ENCODE measurements at places on chromosomes 5 and 9. TPM values are rescaled to one million over a fixed set of nuclear protein-coding genes. Genes with fewer than 3 reads are reported as not detected.

DNA sequence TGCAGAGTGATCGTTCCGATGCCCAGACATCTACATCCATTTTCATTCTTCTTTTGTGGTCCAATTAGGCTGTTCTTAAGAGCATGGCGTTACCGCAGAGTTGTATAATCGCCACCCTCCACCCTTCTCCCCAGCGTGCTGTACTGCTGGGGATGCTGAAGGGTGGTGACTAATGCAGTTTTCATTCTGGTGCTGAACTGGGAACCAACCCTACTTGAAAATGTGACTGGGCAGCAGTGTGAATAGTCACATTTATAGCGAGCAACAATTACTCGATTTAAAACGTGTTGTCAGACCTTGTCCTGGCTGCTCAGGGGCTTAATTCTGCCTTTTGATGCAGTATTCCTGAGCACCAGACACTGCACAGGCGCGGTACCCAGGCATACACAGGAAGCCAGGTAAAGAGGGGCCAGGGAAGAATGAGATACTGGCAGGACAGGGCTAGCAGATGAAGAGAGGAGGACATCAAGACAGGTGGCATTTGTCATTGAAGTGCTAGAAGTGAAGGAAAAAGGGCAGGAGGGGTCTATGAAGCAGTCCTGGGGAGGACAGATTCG is 719 bp upstream of the ISCA1 start:
- no peak for DNase-seq

DNA sequence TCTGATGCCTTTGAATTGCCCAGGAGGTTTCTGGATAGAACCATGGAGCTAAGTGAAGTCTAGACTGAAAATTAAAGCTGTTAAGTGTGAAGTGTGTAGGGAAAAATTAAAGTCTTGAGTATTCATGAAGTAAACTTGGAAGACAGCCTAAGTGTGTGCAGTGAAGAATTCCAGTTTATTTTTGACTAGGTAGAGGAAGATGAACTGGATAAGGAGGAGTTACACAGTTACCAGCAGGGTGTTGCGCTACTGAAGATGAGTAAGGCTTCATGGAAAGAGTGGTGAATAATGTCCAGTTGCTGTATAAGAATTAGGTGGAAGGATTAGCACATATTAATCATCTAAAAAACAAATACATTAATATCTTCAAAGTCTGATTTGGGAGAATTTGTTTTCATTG is 5.7 kb upstream of the CHD1 start:
- DNase-seq = no peak

DNA sequence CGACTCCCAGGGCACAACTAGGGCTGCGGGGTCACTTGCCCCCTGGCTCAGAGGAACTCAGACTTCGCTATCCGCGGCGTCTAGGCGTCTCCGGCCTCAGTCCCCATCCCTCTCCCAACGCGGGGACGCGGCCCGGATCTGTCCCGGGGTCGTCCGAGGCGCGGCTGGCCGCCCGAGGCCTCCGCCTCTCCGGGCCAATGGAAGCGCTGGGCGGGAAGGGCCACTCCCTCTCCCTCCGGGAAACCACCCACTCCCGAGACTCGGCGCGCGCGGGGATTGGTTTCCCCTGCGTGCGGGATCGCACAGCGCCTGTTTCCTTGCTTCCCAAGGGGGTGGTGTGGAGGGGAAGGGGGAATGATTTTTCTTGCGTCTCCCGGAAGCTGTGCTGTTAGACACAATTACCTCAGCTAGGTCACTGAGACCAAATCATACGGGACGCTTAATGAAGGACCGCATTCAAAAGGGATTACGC is 38.3 kb downstream of the NR2F1 start:
- DNase-seq = no peak

Gene MEIKIN
- total RNA-seq = not detected

DNA sequence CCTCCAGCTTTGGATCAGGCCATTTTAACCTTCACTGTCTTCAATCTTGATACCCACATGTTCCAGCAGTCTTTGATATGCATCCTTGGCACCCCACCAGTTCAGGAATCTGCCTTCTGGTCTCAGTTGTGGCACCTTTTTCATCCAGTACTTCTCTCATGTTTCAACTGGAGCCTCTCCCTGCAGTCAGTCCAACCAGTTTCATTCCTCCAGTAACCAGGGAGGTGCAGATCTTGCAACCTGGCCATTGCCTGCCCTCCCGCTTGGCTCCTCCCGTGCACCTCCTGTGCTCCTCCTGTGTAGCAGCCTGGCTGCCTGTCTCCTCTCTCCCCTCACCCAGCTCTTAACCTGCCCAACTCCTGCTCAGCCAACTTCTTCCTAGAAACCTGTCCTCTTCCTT is 20.2 kb downstream of the FUBP3 start:
- DNase-seq = no peak

- DNase-seq = no peak
Observed at GRCh38 chr5:124252747-124253146, 493.7 kb downstream of the ZNF608 start.

- DNase-seq = no peak
Observed at GRCh38 chr5:142981886-142982820, 212.0 kb downstream of the ARHGAP26 start.

DNA sequence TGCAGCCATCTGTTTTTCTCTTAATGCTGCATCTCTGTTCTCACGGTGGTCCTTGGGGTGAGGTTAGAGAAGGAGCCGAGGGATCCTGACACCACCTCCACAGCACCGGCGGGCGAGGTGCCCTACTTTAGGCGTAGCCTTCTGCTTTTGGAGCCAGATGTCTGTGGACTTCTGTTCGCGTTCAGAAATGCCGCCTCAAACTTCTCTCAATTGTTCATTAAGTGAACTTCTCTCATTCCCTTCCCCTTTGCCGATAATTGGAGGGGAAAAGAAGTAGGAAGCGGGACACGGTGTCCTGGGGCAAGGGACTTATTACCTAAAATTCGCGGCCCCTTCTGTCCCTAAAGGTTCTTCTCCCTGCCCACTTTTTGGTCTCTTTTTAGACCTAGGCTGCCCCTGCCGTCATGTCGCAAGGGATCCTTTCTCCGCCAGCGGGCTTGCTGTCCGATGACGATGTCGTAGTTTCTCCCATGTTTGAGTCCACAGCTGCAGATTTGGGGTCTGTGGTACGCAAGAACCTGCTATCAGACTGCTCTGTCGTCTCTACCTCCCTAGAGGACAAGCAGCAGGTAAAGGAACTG is 455 bp downstream of the KIF20A start:
- DNase-seq = peak; percentile 44

Gene NUP188
- 83.8 TPM for total RNA-seq

- no peak for DNase-seq
Observed at GRCh38 chr5:172646716-172647285, 5.7 kb downstream of the NEURL1B start.

GRCh38 chr5:156920042-156920860 is 42.8 kb downstream of the TIMD4 start:
- DNase-seq = no peak

Gene OR1J2
- not detected for total RNA-seq

DNA sequence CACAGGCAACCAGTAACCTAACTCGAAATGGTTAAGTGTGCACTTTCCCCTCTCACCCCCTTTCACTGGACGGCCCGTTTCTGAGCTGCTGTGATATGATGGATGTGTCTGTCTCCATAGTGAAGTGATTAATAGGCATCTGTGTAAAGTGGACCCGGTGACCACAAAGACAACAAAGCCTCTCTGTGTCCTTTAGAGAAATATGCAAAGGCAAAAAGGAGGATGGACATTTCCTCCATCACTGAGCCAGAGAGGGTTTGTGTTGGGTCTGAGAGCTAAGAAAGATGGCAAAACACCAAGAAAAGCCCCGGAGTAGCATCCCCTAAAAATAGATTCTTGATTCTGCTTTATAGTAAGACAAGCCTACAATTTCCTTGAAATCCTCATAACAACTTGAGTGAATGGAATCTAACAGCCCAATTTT is 120.6 kb downstream of the SEMA6A start:
- DNase-seq = no peak

Gene SPAAR
- total RNA-seq = not detected

DNA sequence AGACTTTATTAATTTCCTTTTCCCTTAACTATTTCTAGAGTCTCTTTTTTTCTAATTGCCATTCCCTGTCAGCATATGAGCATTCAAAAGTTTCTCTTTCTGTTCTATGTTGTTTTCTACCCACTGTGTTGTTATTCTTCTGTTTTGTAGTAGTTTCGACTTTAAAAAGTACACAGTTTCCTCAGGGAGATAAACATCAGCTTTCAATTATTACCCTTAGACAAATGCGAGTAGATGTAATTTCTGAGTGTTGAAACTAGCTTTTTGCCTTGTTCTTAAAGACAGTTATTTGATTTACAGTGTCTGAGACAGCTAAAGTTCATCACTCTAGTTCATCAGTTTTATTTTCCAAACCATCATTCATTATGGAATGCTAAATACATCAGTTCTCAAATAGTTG is 19.5 kb downstream of the MTREX start:
- no peak for DNase-seq

DNA sequence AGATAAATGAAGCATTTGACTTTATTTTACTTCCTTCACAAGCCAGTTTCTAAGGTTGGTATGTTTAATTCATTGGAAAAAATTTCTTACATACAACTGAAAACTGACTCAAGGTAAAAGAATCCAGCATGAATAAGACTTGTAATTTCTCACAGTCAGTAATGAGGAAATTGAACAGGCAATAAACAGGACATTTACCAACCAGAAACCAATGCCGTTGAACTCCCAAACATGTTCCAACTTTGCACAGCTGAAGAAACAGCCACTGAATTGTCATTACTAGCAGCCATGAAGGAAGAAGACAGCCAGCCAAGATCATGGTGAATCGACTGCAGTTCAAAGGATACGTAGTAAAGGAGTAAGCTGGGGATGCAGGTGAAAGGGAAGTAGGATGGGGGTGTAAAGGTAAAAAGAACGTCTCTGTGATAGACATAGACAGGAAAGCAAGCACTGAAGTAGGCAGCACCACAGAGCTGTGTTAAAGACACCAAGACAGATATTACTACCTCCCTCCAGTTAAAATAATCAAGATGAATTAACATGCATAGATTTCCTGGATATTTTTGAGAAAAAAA is 21.3 kb upstream of the SLC12A2 start:
- DNase-seq = no peak

DNA sequence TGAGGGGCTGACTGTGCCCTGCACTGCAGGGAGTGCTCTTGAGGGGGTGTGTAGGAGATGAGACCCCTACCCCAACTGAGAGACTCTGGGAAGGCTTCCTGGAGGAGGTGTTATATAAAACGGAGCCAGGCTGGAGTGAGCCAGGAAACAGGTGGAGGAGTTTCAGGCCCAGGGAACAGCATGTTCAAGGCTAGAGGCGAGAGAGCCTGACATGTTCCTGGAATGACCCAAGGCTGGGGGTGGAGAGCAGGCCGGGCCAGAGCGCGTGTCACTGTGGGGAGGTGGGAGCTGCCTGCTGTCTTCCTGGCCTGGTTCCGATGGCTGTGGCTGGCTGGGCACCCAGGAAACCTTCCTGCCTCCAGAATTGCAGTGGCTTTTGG is 48.7 kb downstream of the RXRA start:
- DNase-seq = no peak

DNA sequence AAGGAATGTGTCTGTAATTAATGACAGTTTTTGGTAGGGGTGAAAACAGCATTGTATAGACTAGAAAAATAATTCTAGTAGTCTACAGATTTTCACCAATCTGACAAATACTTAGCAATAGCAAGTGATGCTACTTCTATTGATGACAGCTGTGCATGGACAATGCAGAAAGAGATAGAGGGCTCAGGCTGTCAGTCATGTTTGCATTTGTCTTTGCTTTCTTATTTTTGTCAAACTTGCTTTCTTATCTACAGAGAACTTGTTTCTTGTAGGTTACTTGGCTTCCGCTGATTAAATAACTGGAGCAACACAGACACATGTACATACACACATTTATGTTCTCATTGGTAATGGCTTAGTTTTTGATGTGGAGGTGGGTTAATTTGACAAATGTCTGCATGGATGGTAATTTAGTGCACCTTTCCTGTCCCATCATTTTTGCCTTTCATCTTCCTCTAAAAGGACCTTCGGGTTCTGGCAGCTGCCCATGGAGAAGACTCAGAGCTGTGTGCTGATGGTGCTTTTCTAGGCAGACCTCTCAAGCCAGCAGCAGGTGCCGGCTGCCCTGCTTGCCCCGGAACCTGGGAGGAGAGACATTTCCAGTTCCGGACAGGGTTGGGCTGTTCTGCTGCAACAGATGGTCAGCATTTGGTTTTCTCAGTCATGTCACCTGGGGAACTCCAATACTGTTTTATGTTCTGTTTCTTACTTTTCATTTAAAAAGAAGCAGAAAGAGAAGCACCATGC is 28.8 kb downstream of the CAMK4 start:
- peak; percentile 44 for DNase-seq

Gene BAAT
- not detected for total RNA-seq

GRCh38 chr9:81512641-81513040 is 176.7 kb downstream of the TLE1 start:
- no peak for DNase-seq

- peak; percentile 11 for DNase-seq
Observed at GRCh38 chr5:32542216-32543059, 42.9 kb upstream of the SUB1 start.

DNA sequence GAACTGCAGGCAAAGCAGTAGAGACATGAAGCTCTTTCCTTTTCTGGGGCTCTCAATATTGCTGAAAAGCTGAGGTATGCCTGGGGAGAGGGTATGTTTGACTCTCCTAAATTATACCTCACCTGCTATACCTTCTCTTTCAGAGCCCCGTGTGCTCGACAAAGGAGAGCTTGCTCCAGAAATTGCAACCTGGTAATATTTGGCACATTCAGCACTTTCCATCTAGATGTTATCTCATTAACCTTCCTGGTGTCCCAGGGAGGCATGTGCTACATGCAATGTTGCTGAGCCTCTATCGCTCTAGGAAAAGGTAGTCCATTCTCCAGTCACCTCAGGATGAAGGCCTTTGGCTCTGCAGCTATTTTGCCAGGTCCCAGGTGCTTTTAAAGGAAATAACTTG is 78.5 kb upstream of the ZSWIM6 start:
- no peak for DNase-seq

DNA sequence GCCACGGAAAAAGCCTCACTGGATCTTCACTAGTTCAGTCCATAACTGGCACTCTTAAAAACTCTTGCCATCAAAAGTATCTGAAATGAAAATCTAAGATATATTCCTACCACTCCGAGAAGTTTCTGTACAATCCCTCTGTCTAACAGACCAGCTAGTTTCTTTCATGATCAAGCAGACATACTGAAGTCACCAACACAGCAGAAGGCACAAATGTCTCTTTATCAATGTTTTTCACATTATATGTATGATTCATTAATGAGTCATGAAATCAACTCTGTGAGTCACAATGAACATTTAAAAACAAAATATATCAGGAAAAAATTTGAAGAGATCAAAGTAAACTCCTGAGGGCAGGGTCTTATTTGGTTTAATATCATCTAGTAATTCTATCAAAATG is 50.8 kb downstream of the F2R start:
- no peak for DNase-seq

Gene ZNF484
- total RNA-seq = 9.4 TPM

- DNase-seq = no peak
Observed at GRCh38 chr5:32551865-32552264, 33.5 kb upstream of the SUB1 start.
